Substantia nigra (tissue), 51 donors: ENCODE measurements at places on chromosomes 5 and 9.

DNA sequence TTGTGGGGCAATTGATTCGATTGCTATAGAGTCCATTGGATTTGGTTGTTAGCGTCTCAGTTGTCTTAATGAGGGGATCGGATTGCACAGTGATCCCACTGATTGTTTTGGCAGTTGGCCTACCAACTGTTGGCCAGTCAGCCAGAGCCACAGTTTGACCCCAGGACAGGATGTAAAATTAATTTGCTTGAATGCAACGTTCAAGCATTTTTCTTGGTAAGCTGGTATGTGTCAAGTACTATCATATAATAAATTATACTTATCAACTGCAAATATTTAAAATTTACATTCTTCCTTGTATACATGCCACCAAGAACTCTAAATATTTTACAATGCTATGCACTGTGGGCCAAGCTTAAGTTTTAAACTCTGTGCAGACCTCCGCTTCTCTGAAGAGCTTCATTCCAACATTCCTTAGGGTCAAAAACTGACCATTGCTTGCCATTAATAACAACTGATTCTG is 80.4 kb upstream of the OSMR start:
- DNase-seq, result no peak

GRCh38 chr9:115642285-115642684 is 511.3 kb upstream of the PAPPA start:
- DNase-seq, result no peak

DNA sequence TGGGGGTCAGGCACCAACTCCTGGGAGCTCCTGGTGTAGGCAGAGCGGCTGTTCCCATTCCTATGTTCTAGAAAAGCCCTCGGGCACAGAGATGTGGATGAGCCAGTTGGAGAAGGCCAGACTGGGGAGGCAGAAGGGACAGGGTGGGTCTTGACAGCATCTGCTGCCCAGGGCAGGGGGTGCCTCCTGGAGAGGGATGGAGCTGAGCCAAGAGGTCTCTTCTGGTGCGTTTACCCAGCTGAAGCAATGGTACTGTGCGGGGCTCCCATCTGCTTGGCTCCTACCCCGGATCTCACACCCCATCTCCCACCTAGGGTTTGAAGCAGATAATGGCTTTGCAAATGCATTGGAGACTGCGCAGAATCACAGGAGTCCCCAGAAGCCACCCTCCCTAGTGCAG is 41.3 kb downstream of the SHB start:
- DNase-seq, result no peak

GRCh38 chr5:73640861-73641320 is 14.9 kb downstream of the ARHGEF28 start:
- no peak for DNase-seq
